Posterior cingulate gyrus (tissue), 11 donors: ENCODE measurements at places on chromosomes 3 and 15.

- no peak for DNase-seq
Observed at GRCh38 chr3:183378008-183378407, 50.4 kb downstream of the MCF2L2 start.

- peak; percentile 66 for DNase-seq
Observed at GRCh38 chr3:103991461-103992115, 1375.1 kb upstream of the ALCAM start.

GRCh38 chr3:197949191-197949777 lies 706 bp upstream of the RPL35A start:
- DNase-seq, result no peak

- DNase-seq, result no peak
Observed at GRCh38 chr3:188283347-188283746, 129.4 kb downstream of the LPP start.

GRCh38 chr15:63353887-63354286 lies 27.8 kb downstream of the CA12 start:
- DNase-seq, result no peak

GRCh38 chr15:63093486-63094205 lies 28.0 kb upstream of the LACTB start:
- DNase-seq, result peak; percentile 85

GRCh38 chr3:46889381-46890110 lies 12.0 kb downstream of the PTH1R start:
- no peak for DNase-seq

DNA sequence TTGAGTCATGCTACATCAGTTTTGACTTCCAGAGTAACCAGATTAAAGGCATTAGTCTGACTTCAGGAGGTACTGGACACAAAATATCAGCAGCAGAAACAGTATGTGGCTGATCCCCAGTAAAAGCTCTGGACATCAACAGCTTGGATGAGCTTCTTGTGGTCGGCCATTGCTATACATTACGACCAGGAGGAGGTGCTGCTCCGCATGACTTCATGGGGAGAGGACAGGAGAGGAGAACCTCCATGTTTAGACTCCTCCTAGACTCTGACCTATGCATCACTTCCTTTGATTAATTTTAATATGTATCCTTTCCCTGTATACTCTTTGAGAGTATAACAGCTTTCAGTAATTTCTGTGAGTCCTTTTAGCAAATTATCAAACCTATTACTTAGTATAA lies 285.6 kb upstream of the ARHGEF26 start:
- no peak for DNase-seq

DNA sequence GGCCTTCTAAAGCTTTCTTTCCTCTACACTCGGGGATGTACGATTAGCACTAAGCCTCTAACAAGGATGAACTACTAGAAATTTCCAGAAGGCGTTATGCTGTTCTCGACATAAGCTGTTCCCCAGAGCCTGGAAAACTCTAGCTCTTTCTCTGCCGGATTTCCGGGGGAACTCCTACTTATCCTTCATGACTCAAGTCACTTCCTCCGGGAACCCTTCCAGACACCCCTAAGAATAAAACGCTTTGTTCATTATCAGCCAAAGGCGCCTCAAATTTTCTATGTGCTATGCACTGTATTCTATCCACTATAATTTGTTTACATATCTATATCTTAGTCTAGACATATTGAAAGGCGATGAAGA lies 455 bp upstream of the SNAP23 start:
- DNase-seq, result no peak

DNA sequence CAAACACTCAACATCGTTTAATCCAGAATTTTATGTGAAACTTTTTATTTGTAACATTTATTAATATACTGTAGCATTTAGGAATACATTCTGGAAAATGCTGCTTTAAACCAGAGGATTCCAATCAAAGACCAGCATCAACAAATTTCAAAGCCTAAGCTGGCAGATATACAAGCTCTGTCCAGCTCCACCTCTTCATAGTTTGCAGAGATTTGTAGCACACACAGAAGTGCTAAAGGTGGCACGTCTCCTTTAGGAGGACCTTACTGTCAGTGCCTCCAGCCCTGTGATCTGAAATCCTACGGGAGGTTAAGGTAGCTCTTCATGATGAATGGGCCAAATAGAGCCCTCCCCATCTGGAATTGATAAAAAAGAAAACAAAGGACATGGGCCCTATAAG lies 329.7 kb upstream of the NECTIN3 start:
- no peak for DNase-seq

- DNase-seq, result no peak
Observed at GRCh38 chr15:70513819-70514218, 249.5 kb downstream of the UACA start.
